ENCODE measurements at places on chromosomes 3 and 15.

- no peak for DNase-seq
Observed at GRCh38 chr15:23074684-23075083, 35.3 kb upstream of the TUBGCP5 start.

DNA sequence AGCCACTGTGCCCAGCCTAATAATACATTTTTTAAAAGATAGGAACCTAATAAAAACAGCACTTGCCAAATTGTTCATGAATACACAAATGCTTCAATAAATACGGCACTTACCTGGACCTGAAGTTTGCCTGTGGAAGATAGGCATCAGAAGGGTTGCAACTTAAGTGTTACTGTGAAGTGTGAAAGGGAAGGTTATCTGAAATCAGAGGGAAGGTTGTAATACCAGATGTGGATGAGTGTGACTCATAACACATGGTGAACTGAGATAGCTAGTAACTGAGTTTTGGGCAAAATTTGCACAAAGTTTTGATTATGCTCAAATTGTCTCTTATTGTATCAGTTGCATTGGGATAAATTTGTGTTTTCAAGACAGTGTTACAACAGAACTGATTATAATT is 68.0 kb downstream of the ATP11B start:
- DNase-seq: no peak

DNA sequence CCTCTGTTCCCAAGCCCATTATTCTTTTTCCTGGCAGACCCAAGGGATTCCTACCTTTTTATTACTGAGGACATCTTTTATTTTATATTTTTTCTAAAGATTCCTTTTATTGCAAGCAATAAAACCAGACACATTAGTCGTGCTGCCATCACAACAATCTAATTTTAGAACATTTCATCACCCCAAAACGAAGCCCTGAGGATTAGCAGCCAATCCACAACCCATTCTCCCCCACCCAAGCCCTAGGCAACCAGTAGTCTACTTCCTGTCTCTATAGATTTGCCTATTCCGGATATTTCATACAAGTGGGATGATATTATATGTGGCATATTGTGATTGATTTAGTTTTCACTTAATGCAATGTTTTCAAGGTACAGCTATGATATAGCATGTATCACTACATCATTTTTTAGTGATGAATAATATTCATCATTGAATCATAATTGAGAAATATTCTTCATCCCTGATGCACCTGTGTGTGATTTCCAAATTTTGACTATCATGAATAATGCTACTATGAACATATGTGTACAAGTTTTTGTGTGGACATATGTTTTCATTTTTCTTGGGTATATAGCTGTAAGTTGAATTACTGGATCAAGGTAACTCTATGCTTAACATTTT is 65.7 kb downstream of the IL1RAP start:
- no peak for DNase-seq

DNA sequence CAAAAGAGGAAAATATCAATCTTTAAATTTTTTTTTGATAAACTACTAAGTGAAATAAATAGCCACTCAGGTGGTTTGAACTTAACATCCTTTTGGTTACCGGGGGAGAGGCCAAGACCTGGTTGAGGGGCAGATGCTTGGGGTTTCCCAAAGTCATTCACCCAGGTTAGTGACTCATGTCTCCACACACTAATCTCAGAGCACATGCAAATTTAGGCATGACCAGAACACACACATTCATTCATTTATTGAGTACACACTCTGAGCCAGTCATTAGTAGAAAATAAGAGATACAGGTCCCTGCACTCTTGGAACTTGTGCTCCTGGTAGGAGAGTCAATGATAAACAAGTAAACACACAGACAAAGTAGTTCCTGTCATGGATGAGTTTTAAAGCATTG is 7.3 kb downstream of the ILDR1 start:
- DNase-seq: no peak

DNA sequence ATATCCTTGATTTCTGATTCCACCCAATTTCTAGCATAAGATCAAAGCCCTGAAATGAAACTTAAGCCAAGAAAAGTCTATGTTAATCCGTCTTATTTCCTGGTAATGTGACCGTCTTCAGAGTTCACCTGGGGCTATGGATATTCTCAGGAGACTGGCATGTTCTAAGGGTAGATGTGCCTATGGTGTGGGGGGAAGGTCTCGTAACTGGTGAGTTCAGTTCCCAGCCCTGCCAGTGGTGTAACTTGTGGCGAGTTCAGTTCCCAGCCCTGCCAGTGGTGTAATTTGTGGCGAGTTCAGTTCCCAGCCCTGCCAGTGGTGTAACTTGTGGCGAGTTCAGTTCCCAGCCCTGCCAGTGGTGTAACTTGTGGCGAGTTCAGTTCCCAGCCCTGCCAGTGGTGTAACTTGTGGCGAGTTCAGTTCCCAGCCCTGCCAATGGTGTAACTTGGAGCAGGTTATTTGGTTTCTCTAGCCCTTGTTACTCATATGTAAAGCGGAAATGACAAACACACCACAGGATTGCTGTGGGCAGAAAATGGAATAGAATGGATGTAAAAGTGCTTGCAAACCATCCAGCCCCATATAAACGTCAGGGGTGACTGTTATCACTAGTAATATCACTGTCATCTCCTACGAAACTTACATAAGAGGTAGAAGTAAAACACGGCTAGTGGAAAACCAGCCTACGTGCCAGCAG is 30.4 kb downstream of the SLC51A start:
- peak; percentile 79 for DNase-seq

- DNase-seq: peak; percentile 63
Observed at GRCh38 chr3:52845157-52845556, 10.3 kb upstream of the MUSTN1 start.

- DNase-seq: peak; percentile 54
Observed at GRCh38 chr3:55486857-55487380, at the start of gene WNT5A. TSS of gene WNT5A (minus strand) at chr3:55487306. CDS start at chr3:55486985, 321 bp downstream.

GRCh38 chr3:135756106-135756668 is 209.3 kb upstream of the PPP2R3A start:
- no peak for DNase-seq

GRCh38 chr3:138688871-138689299 is 80.3 kb downstream of the FAIM start:
- no peak for DNase-seq

DNA sequence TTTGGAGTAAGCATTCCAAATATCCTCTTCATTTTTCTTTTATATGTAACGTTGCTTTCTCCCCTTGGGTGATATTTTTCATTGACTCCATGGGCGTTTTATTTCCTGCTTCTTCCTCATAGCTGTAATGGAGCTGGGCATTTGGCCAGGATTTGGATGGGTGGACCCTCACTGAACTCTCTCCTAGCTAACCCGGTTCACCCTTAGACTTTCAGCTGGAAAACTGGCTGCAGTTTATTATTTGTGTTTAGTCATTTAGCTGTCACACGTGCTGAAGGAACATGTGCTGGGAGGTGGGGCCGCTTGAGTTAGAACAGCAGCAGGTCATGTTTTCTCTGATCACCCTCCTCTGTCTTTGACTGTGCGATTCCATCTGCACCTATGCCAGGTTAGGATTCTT is 407.6 kb downstream of the ZIC1 start:
- peak; percentile 12 for DNase-seq

DNA sequence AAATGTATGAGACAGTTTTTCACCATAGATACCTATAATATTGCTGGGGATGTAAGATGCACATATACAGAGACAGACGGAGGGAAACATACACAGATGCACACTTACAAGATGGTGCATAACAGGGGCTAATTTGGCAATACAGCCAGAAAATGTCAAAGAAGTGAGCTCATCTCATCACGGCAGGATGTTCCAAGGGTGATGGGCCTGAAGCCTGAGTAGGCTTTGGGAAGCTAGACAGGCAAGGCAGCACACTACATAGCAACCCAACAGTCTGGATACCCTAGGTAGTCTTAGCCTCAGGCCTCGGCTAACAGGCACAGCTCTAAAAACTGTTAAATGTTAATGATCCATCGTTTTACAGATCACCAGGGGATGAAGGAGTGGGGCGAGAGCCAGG is 148.5 kb downstream of the OSBPL10 start:
- no peak for DNase-seq

- no peak for DNase-seq
Observed at GRCh38 chr3:133987948-133988484, 41.7 kb downstream of the SLCO2A1 start.

- no peak for DNase-seq
Observed at GRCh38 chr15:77546870-77547269, 85.8 kb downstream of the LINGO1 start.

DNA sequence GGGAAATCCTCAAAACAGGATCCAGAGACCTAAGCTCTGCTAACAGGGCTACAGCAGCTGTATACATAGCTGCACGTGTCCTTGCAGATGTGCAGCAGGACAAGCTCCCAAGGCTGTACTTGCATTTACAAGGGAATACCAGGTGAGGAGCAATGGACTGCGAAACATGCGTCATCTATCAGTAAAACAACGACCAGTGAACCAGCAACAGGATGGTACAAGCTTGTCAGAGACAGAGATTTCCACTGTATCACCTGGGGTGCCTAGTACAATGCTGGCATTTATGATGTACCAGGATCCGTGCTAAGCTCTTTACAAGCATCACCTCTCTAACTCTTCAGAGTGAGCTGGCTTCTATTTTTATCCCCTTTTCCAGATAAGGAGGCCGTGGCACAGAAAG is 227.3 kb downstream of the FOXP1 start:
- DNase-seq: no peak

DNA sequence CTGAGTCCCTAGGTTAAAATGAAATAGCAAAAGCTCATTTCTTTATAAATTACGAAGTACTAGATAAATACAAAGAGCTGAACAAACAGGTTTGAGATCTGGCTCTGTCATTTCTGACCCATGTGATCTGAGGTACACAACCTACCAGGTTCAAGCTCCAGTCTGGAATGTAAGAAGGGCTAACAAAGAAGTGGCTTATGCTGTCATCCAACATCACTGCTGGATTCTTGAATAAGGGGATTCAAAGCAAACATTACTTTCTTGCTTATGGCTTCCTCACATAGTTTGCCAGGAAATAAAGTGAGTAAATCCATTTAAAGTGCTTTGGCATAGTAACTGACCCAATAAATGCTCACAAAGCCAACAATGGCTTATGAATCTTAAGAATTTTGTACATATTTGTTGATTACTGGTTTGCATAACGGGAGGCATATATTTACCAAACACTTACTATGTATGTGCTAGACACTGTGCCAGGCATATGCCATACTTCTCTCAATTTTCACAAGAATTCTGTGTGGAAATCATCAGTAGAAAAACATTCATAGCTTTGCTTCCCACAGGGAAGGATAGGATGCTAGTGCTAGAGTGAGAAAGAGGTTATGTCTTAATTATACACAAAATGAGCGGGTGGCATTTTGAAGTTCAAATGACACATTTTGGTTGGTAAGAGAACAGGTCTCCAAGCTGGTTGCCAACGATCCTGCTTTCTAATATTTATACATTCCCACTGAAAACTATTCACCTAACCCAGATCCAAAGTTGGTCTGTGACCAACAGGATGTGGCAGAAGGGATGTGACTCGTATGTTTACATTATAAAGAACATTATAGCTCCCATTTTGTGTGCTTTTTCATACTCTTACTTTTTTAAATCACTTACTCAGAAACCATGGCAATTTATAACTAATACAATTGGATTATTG is 38.7 kb upstream of the CSPG5 start:
- DNase-seq: no peak

DNA sequence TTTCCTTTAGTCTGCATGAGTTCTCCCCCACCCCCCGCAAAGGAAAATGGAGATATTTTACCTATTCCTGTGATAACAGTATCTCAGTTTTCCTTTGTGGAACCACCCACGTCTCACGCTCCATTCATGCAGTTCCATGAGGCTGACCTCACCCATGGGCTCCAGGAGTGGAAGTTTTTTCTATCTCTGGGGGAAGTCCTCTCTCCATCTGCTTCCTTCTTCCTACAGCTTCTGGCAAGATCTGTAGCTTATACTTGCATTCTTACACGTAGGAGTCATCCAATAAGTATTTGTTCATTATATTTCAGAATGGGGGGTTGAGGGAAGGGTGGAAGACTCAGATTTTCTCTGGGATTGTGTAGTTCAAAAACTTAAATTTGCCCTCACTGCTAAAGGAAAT is 5.8 kb upstream of the GLCE start:
- peak; percentile 85 for DNase-seq

DNA sequence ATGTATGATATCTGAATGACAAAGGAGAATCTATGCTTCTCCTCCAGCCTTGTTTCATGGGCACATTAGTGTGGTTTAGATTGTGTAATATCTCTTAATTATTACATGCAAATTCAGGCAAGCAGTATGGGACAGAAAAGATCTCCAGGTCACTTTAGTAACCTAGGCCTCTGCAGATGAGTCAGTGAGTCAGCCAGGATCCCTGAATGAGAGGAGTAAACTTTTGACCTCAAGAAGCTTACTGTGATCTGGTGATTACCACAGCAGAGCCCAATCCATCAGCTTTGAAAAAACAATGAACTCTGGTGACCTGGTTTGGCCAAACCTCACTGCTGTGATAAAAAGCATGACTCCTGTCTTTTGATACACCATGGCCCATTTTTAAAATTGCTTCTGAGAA is 107.8 kb downstream of the LRRN1 start:
- no peak for DNase-seq

- no peak for DNase-seq
Observed at GRCh38 chr15:28051955-28052633, 47.0 kb downstream of the OCA2 start.

GRCh38 chr3:54841471-54841870 is 86.4 kb downstream of the LRTM1 start:
- no peak for DNase-seq

GRCh38 chr3:14162178-14162577 is 16.2 kb downstream of the XPC start:
- peak; percentile 46 for DNase-seq

GRCh38 chr3:174403831-174404230 is 455.3 kb upstream of the NAALADL2 start:
- DNase-seq: no peak

GRCh38 chr3:123568875-123569274 is 16.0 kb downstream of the HACD2 start:
- DNase-seq: no peak

GRCh38 chr3:49720855-49721595 is 1.5 kb upstream of the AMIGO3 start:
- no peak for DNase-seq

- peak; percentile 50 for DNase-seq
Observed at GRCh38 chr3:194133661-194134230, 2.2 kb upstream of the HES1 start.

GRCh38 chr15:81363718-81364500 is 10.1 kb downstream of the TMC3 start:
- DNase-seq: no peak

DNA sequence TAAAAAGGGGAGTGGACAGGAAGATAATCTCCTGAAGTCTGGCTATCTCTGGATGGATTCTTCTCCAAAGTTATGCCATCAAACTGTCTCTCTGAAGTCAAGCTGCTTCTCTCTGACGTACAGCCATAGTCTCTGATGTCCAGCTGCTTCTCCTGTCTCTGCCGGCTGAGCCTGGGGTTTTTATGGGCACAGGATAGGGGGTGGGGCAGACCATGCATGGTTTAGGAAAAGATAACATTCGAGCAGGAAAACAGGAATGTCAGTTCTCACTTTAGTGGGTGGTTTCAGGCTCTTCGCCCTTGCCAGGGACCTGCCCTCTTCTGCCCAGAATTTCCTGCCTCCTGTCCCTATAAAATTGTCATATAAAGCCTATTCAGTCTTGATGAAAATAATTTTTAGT is 110.9 kb upstream of the ROBO1 start:
- no peak for DNase-seq

GRCh38 chr3:123449102-123449996 is 459 bp upstream of the ADCY5 start:
- peak; percentile 18 for DNase-seq

All from cardiac fibroblast (primary cell).